ENCODE measurements at places on chromosomes 3 and 15.

GRCh38 chr3:24129549-24129948 lies 184.5 kb downstream of the NR1D2 start:
- no peak for DNase-seq

DNA sequence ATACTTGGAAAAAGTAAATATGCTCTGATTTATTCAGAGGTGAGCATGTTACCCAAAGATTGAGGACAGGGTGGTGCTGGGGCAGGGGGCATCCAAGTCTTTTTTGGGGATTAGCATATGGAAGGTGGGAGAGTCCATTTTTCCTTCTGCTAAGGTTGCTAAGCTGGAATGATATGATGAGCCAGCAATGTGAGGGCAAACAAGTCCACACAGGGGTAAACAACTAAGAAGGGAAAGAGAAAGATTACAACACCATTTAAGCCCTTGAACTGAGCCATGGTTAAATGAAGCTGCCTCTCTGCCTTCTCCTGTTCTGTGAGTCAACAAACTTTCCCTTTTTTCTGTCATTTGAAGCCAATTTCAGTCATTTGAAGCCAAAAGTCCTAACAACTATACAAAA lies 89.0 kb downstream of the RPL22L1 start:
- DNase-seq = no peak

DNA sequence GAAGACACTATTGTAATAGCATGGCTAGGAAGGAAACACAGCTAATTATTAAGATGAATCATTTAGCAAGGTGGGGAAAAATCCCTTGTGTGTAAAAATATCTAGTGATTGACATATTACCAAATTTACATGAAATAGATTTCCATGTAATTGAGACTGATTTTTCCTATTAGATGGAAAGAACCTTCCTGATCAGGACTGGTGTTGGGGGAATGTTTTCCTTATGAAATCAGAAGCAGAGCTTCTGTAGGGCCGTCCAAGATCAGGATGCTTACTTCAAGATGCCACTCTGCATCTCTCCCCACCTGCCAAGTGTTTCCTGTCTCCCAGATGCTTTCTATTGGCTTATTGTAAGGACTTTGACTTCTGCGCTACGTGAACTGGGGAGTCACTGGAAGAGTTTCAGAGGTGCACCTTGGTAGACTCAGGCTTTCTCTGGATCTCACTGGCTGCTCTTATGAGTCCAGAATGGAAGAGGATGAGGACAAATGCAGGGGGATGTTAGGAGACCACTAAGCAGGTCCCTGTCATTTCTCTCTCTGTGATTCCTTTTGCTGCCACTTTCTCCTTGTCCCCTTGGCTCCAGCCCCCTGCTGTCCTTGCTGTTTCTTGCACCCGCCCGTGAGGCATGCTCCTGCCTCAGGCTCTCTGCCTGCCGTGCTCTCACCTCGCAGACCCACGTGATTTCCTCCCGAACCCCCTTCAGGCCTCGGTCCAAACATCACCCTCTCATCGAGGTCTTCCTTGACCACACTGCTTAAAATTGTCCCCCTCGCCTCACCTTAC lies 30.1 kb downstream of the BTD start:
- DNase-seq = no peak

DNA sequence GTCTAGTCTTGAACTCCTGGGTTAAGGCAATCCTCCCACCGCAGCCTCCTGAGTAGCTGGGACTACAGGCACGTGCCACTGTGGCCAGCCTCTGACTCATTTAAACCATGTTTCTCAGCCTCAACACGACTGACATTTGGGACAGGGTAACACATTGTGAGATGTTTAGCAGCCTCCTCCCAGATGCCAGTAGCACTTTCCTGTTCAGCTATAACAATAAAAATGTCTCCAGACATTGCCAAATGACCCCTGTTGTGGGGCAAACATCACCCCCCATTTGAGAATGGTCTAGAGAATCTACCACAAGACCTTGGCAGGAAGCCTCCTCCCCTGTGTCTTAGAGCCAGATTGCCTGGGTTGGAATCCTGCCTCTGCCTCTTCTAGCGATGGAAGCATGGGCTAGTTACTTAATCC lies 8.4 kb downstream of the TMEM40 start:
- no peak for DNase-seq

GRCh38 chr3:118512301-118512700 lies 522.3 kb downstream of the IGSF11 start:
- DNase-seq = no peak

DNA sequence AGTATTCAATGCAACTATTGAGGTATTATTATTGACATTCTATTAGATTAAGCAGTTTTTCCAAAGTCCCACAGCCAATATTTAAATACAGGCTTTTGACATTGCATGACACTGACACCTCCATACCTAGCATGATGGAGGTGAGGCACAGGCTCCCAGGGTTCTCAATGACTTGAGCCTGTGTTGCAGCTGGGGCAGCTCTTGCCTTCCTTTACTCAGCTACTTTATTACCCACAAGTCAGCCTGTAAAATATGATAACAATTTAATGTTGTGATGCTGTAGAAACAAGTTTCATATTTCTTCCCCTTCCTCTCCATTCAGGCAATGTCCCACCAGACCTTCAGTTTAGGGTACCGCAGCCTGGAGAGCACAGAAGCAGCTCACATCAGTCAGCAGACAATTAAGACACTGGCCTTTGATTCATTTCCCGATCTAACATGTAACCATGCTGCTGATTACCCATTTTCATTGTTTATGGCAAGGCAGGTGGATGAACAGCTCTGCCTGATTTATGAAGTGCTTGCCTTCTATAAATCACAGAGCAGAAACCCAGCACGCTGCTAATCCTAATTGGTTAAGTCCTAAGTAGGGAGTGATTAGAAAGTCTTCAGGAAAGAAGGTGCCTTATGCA lies 826.1 kb downstream of the AGBL1 start:
- DNase-seq = no peak

DNA sequence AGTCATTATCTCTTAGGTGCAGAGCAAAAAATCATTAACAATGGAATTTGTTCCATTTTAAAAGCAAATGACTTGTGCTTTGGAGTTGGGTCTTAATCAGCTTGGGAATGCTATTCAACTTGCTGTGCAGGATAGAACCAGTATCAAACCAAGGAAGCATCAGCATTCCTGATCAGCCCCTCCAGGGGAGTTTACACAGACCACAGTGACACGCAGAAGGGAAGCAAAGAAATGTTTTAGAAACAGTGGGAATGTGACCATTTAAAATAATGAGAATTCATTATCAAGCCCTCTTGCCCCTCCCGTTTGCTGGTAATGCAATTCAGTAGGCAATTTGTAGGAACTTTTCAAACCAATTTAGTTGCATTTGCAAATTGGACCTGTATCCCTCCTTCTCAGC lies 155.1 kb downstream of the LRTM1 start:
- DNase-seq = no peak
